ENCODE measurements at places on chromosomes 5 and 9.

- no peak for DNase-seq
Measured at GRCh38 chr5:56659971-56660370, 155.4 kb upstream of the MAP3K1 start.

GRCh38 chr9:89078860-89079259, 87.6 kb downstream of the S1PR3 start:
- peak; percentile 1 for DNase-seq

- no peak for DNase-seq
Measured at GRCh38 chr9:121133104-121133816, 58.5 kb downstream of the CNTRL start.

DNA sequence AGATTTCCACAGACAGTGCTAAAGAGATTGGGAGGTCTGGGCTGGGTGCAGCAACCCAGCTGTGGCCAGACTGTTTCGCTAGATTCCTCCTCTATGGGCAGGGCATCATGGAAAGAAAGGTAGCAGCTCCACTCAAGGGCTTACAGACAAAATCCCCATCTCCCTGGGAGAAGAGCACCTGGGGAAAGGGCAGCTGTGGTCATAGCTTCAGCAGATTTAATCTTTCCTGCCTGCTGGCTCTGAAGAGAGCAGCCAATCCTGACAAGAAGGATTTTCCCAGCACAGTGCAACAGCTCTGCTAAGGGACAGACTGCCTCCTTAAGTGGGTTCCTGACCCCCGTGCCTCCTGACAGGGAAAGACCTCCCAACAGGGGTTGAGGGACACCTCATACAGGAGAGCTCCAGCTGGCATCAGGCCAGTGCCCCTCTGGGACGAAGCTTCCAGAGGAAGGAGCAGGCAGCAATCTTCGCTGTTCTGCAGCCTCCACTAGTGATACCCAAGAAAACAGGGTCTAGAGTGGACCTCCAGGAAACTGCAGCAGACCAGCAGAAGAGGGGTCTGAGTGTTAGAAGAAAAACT, 1379.3 kb upstream of the ACO1 start:
- DNase-seq: no peak

DNA sequence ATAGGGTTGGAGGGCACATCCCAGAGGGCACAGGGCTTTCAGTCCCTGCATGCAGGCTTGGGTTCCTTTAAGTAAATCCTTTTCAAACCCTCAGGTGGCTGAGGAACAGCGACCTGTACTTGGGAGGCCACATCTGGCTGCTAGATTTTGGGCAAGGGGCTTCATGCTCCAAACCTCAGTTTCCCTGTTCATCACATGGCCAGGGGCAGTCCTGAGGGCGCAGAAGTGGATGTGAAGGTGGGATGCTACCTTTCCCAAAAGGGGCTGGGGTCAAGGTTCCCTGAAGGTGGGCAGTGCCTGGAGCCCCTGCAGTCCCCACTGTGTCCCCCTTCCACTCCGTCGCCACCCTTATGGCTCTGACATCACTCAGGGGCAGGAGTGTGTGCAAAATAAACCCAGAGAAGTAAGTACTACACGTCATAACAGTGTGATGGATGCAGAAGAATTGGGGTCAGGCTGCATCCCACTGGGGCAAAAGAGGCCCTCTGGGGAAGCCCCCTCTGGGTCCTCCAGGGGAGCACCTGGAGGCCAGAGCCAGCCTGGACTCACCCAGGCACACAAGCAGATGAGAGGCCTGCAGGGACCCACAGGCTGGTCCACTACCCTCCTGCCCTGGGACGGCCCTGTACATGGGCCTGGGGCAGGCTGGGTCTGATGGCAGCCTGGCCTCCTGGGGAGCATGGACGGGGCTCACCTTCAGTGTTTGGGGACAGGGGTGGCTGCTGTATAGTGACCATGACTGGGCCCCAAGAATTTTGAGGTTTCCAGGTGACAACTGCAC, 1.9 kb upstream of the CARD19 start:
- DNase-seq: no peak

- DNase-seq: no peak
Measured at GRCh38 chr5:141669520-141669919, 12.5 kb downstream of the ARAP3 start.

GRCh38 chr9:123338710-123339665, 17.0 kb upstream of the CRB2 start:
- DNase-seq: peak; percentile 40

DNA sequence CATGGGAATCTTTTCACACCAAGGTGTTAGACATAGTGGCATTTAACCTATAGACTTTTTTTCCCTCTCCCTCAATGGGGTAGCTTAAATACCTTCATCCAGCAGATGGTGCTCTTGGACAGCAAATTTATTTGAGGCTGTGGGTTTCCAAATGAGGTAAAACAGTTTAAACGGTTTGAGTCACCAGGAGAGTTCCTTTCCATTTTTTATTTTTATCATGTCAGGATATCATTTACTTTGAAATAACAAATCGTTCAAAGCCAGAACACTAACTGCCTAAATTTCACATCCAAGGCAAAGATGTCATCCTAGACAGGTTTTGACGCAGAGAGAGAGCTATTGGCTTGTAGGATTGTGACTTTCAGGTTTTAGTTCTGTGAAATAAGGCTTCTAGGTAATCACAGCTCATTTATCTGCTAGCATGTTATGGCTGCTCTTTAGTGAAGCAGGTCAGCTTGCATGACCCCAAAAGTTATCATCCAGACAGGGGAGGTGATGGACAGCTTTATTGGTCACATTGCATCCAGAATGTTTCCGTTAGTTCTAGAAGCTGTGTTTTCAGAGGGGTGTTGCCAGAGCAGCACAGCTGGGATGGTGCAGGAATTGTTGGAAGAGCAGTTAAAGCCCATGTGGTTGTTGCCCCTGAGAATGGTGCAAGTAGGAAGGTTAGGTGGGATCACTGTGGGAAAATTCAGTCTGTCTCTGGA, 69.8 kb downstream of the KDM4C start:
- DNase-seq: peak; percentile 53

- no peak for DNase-seq
Measured at GRCh38 chr9:75229605-75230332, 141.5 kb downstream of the OSTF1 start.

GRCh38 chr9:35907711-35908503, 1.4 kb upstream of the SPAAR start:
- peak; percentile 97 for DNase-seq

- DNase-seq: no peak
Measured at GRCh38 chr5:77590347-77590746, 48.2 kb downstream of the OTP start.

GRCh38 chr9:19946441-19947109, 157.7 kb upstream of the SLC24A2 start:
- peak; percentile 40 for DNase-seq

DNA sequence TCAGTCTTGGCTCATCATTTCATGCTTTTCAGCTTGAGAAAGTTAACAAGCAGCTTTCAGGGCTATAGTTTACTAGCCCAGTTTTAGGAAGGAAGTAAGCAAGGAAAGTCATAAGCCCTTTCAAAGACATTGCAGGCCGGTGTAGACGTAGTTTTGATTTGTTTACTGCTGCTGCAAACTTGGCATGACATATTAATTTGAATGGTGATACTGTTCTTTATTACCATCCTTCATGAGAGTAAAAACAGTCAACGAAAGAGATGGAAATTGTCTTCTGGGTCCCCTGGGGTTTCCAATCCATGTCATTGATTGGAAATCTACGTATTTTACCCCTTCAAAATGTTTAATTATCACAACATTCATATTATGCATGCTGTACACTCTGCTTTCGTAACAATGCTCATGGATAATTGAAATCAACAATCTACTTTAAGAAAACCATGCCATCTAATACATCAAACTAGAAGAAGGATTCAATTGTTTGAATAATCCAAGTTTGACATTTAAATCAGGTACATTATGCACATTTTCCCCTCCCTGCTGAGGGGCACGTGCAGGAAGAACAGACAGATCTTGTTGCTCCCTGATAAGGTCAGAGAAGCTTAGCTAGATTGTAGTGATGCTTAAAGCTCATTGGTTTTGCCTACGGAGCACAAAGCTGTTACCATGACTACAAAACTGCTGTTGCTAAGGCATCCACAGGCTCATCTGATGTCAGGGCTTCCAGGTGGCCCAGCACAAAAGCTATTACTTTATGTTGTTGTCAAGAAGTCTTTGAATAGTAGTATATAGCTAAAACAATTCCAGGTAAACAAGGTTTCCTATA, 139.9 kb upstream of the PRLR start:
- DNase-seq: no peak

GRCh38 chr5:67720162-67720772, 495.3 kb upstream of the PIK3R1 start:
- DNase-seq: no peak

DNA sequence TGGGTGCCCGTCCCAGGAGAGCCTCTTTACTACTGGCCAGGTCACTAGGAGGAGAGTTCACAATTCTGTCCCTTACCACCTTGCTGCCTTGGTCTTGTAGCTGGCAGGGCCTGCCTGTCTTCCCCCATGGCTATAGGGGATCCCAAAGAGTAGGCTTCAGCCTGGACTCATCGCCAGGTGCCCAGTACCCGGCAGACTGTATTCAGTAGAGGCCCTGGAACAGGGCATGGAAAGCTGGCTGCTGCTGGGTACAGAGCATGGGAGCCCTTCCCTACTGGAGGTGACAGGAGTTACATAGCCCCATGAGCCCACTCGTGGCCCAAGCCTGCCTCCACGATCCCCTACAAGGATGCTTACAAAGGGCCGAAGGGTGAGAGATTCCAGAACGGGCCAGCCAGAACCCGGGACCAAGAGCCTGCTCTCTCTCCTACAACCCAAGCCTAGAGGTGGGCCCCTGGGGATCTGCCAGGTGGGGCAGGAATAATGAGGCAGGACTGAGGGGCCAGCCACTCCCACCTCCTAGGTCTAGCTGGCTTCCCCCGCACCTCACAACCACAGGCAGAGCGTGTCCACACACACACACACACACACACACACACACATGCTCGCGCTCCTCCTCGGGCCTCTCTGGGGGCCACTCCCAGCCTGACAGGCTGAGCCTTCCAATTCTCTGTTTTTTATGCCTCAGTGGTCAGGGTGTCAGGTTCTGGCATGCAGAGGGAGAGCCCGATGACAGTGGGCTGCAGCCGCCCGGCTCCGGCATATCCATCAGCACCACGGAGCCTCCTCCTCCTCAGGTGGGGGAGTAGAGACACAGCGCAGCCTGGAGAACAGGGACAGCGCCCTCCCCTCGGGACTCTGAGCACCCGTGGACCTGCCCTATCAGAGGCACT, 186.0 kb downstream of the PAX5 start:
- no peak for DNase-seq

- no peak for DNase-seq
Measured at GRCh38 chr9:137741330-137741729, 122.5 kb downstream of the EHMT1 start.

DNA sequence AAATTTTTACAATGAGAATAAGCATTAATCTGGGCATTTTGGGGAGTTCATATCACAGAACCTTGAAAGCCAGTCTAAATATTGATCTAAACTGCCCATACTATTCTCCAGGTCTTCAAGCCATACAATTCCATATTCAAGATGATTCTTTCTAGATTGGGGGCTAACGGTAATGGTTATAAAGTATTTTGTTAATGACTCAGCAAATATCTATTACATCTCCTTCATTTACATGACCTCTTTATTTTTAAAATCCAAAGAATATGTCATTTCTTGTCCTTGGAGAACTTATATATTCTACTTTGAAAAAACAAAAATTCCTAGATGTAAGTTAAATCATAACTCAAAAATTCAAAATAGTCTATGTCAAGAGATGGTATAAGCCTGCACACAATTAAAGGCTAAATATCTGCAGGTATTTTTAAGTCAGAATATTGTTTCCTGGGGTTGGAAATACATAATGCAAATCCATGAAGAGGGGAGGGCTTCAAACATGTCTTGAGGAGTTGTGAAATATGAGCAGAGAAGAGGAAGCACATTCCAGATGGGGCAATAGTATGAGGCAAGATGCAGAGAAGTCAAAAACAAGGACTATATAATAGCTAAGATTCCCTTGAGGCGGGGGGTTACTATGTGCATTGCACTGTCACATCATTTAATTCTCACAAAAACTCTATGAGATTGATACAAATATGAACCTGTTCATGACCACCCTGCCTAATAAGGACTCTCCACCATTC, 526.4 kb downstream of the NR2F1-AS1 start:
- DNase-seq: no peak

GRCh38 chr5:105882956-105883481, 1787.7 kb downstream of the EFNA5 start:
- no peak for DNase-seq
